T follicular helper cell (primary cell): ENCODE measurements at places on chromosomes 3 and 15.

GRCh38 chr3:165259541-165260193 is 63.5 kb upstream of the SLITRK3 start:
- DNase-seq, result no peak

GRCh38 chr15:40461958-40462357 is 8.8 kb upstream of the CHST14 start:
- DNase-seq, result no peak

DNA sequence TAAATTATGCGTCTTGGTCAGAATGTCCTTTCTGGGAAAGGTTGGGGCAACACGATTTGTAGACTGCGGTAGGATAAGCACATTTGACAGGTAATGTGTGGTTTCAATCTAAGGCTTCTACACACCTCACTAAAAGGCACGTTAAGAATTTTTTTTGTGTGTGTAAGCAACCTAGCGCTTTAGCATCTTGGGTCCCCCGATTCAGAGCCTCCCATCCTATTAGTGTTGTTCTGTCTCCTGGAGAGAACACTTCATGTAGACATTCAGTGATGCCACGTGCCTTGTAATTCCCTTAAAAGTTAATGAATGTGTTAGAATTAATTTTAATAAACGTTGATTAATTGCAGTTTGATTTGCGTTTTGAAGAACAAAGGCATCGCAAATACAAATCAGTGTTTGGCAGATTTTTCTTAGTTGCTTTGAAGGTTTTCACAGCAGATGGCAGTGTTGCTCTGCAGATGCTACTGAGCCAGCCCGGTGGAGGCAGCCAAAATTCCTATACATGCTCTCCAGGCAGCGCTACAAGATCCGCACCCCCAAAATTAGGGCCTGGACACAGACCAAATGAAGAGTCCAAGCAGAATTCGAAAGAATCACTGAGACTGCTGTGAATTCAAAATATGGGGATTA is 63.5 kb downstream of the OTOL1 start:
- no peak for DNase-seq

- no peak for DNase-seq
Measured at GRCh38 chr3:9600597-9600996, 47.0 kb upstream of the LHFPL4 start.

- DNase-seq, result no peak
Measured at GRCh38 chr3:194761384-194761783, 75.7 kb downstream of the FAM43A start.

DNA sequence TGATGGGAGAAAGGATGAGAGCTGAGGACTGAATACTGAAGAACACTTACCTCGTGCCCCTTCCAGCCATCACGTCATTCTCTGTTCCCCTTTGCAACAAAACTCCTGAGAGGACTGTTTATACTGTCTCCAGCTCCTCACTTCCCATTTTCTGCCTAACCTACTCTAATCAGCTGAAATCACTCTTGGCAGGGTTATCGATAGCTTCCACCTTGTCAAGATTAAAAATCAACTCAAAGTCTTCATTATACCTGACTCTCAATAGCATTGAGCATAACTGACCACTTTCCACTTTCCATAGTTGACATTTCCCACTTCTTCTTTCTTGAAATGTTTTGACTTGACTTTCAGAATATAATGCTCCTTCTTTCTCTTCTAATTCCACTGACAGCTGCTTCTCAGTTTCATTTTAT is 4.3 kb downstream of the BTBD1 start:
- no peak for DNase-seq

DNA sequence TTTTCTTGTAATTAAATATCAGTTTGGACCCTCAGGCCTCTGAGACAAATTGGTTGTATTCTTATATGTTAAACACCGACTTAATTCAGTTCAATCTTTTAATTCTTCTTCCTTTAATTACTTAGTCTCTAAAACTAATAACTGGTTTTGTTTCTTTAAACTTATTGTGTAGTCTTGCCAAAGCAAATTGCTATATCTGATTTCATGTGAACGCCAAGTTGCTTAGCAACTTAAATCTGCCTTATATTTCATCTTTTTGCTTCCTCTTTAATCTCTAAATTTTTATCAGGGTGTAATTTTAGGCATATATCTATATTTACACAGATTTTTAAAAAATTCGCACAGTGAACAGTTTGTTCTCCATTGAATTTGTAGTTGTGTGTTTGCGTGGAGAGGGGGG is 82.2 kb downstream of the CADM2 start:
- no peak for DNase-seq

DNA sequence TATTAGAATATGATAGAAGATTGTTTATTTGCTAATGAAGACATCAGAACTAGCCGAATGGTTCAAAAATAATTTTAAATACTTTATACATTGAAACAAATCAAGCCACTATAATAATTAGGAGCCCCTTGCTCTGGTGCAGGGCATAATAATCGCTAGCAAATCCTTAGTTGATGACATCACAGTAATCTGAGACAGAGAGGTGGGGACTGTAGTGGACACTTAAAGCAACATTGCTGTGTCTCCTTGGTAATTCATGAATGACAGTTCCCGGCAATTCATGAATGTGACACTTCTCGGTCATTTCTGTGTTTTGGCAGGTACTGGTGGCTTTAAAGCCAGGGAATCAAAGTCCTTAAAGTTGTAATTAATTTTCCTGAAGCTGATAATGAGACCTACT is 114.3 kb downstream of the PPM1L start:
- no peak for DNase-seq

DNA sequence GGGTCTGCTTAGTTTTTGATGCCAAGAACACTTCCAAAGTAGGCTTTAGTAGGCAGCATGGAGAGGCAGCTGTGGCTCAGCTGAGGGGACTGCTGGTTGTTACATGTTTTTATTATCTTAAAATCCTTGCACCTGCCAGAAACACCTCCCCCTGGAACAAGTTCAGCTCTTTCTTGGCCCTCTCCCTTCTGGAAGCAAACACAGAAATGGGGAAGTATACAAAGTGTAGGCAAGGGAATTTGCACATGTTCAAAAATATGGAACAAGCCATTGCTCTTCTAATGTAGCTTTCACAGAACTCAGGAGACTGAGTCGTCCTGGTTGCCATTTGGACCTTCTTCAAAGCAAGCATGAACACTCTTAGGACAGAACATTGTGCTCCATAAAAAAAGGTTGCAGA is 169.1 kb upstream of the SEMA6D start:
- no peak for DNase-seq

- DNase-seq, result no peak
Measured at GRCh38 chr3:130569461-130570365, 52.7 kb downstream of the COL6A6 start.

DNA sequence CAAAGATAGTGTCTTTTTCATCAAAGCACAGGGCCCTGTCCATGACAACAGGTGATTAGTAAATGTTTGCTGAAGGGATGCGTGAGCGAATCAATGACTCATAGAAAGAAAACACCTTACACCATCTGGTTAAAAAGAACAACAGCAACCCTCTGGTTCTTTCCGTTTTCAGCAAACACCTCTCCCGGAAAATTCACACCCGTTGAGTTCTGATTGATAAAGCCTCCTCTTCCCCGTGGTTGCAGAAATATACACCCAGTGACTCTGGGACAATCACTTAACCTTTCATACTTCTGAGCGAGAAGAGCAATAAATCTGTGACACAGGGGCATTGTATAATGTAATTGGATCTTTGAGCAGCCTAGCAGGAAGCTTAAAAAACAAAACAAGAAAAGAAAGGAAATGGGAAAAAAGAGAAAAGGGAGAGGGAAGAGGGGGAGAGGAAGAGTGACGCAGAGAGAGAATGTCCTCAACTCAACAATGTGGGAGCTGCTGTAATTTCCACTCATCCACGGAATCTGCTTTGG is 37.6 kb downstream of the ADAMTS9 start:
- DNase-seq, result no peak

DNA sequence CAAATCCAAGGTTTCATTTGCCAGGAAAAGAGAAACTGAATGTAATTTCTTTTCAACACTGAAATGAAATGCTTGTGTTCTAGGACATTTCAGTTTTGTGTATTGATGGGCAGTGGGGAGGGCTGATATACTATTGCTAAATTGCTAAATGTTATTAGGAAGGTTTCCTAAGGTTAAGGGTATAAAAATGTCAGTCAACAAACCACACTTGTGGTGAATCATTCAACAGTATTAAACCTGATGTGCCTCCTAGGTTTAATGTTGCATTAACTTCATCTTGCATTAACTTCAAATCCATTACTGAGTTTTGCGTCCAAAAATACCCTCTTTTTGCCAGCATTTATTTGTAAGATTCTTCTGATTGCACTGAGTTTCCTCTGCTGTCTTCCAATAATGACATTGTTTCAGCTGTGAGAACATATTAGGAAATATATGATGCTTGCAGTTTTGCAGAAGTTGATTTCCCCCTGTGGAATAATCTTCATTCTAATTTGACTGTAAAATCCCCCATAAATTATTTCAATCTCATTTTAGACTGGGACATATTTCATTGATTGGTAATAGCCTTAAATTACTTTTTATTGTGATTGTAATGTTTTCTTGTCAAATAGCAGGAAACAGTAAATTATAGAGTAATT is 758.3 kb downstream of the GBE1 start:
- DNase-seq, result no peak

- no peak for DNase-seq
Measured at GRCh38 chr3:84439476-84439875, 519.3 kb upstream of the CADM2 start.

DNA sequence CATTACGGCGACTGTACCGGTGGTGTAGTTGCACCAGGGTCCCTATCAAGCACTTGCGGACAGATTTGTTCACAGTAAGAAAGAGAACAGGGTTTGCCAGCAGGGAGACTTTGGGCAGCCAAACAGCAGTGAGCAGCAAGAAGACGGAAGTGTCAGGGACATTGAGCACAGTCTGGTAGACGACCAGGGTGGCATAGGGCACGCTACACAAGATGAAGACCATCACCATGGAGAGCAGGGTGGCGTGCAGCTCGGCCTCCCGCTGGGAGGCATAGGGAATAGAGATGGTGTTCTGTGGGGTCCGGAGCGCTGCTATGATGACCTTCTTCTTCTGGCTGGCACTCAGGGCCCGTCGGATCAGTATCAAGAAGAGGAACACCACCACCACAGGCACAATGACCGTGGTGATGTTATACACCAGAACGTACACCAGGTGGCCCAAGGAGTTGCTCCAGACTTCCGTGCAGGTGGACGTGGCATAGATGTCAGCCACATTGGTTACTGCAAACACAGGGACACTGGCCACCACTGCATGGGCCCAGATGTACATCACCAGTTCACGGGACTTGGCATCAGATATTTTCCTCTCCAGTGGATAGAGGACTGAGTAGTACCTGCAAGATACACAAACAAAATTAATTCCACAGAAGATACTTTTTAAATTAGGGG is 19.1 kb upstream of the FSIP1 start:
- no peak for DNase-seq

GRCh38 chr3:171747223-171747920 is 62.9 kb downstream of the PLD1 start:
- DNase-seq, result no peak

- DNase-seq, result no peak
Measured at GRCh38 chr3:36282766-36283165, 97.5 kb upstream of the STAC start.

- DNase-seq, result no peak
Measured at GRCh38 chr15:67548236-67548852, 5.8 kb downstream of the MAP2K5 start.

DNA sequence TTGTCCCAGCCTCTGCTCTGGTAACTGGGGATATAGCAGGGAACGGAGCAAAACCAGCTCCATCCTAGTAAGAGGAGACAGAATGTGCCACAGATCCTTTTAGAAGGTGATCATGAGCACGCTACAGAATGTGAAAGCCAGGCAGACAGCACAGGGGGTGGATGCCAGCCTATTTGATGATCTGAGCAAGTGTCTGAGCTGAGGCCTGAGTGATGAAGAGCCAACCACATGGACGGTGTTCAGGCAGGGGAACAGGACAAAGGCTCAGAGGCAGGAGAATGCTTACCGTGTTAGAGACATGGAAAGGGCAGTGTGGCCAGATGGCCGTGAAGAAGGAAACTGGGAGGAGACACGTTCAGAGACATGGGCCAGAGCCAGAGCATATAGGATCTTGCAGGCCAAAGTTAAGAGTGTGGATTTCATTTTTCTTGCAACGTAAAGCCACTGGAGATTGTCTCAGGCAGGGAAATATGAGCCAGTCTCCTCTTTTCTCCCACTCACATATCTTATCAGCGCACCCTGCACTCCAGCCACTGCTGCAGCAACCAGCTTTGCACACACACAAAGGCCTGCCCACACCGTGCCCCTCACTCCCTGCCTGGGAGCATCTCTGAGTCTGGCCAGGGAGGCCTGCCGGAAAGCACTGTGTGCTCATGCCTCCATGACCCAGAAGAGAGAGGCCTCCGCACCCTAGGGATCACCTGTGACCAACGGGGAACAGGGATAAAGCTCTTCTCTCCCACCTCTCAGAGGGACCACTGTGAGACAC is 20.1 kb downstream of the RAB43 start:
- no peak for DNase-seq

GRCh38 chr3:72516361-72516760 is 331.9 kb downstream of the SHQ1 start:
- DNase-seq, result no peak

- no peak for DNase-seq
Measured at GRCh38 chr3:66052721-66053549, 14.2 kb upstream of the MAGI1 start.

- DNase-seq, result no peak
Measured at GRCh38 chr15:83018436-83018835, 7.0 kb upstream of the C15orf40 start.

DNA sequence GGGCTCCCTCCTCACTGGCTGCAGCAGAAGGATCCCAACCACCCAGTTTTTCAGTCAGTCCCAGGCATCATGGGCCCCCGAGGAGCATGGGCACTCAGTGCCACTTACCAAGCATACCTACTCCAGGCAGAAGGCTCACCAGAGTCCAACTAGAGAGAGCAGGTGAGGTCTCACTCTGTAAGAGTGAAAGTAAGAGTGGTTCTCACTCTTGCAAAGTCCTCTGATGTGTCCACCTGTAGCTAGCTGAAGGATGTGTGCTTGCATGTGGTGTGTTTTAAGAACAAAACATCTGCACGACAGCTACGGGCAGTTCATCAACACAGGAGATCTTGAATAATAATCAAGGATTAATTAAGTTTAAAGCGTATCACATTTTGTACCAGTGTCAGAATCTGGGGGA is 49.7 kb downstream of the CCK start:
- DNase-seq, result no peak

GRCh38 chr3:195160257-195160898 is 110.6 kb downstream of the XXYLT1 start:
- no peak for DNase-seq

DNA sequence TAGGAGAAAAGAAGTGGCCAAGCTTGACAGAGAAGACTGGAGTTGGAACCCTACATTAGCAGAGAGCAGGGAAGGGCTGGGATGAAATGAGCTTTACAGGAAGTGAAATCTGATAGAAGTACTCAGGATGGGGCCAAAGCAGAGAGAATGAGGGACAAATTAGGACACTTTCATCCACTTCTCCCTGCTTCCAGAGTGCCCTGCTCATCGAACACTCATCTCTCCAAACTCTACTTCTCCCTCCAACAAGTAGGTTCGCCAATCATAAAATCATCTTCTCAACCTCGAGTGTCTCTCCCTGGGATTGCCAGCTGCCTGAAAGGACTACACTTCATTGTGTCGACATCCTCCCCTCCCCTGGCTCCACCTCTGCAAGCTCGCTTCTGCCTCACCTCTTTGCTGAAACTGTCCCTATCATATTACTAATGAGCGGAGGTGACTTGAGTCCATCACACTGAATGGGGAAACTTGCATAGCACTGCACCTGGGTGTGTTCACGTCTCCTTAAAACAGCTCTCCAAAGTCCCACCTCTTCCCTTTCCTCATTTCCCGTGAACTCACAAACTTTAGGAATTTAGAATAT is 365.8 kb downstream of the FOXP1 start:
- no peak for DNase-seq

GRCh38 chr15:32838338-32838737 is 120.5 kb downstream of the GREM1 start:
- no peak for DNase-seq
